Effector memory CD4-positive, alpha-beta T cell (primary cell): ENCODE measurements at places on chromosomes 3 and 15.
A peak's percentile ranks its signal among the peaks of the same experiment; 100 is the strongest.

GRCh38 chr15:47404877-47405276, 312.4 kb upstream of the SEMA6D start:
- H3K4me3 ChIP-seq: no peak overlapping the region
- no peak for DNase-seq
- no peak overlapping the region for H3K27ac ChIP-seq
- no peaks in the 10 kb centered on the region for H3K27me3 ChIP-seq
- no peaks in the 10 kb centered on the region for H3K36me3 ChIP-seq

DNA sequence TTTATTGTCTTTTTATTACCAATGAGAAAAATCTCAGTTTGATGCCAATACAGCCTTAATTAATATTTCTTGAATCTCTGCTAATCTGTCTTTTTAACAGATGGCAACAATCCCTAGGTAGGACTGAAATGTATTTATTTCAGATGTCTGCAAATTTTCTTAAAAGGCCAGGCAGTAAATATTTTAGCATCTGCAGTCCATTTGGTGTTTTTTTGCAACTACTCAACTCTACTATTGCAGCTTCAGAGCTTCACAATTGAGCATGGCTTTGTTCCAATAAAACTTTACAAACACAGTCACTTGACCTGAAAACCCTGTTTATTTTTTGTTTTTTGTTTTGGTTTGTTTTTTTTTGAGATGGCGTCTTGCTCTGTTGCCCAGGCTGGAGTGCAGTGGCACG, 82.7 kb downstream of the RARB start:
- DNase-seq: no peak
- H3K27ac ChIP-seq: no peak overlapping the region
- H3K4me3 ChIP-seq: no peak overlapping the region
- H3K36me3 ChIP-seq: no peaks in the 10 kb centered on the region
- H3K27me3 ChIP-seq: no peaks in the 10 kb centered on the region

GRCh38 chr3:118244761-118245160, 789.9 kb downstream of the IGSF11 start:
- DNase-seq: no peak
- H3K27me3 ChIP-seq: no peaks in the 10 kb centered on the region
- H3K4me3 ChIP-seq: no peak overlapping the region
- no peak overlapping the region for H3K27ac ChIP-seq
- H3K4me1 ChIP-seq: no peaks in the 10 kb centered on the region

GRCh38 chr3:129286081-129286480, 7.4 kb downstream of the HMCES start:
- no peaks in the 10 kb centered on the region for H3K27me3 ChIP-seq
- H3K4me3 ChIP-seq: no peak overlapping the region
- H3K4me1 ChIP-seq: peaks cover 12% of the 10 kb centered on the region
- DNase-seq: no peak

- no peaks in the 10 kb centered on the region for H3K27me3 ChIP-seq
- DNase-seq: no peak
- H3K27ac ChIP-seq: no peak overlapping the region
- H3K36me3 ChIP-seq: no peaks in the 10 kb centered on the region
Measured at GRCh38 chr15:93154666-93155065, 65.7 kb upstream of the RGMA start.

GRCh38 chr15:80694611-80695098, 455 bp upstream of the ABHD17C start:
- DNase-seq: peak; percentile 5
- H3K4me3 ChIP-seq: peak overlapping the region; percentile 64
- H3K36me3 ChIP-seq: no peaks in the 10 kb centered on the region

- no peak for DNase-seq
- no peaks in the 10 kb centered on the region for H3K27me3 ChIP-seq
- no peak overlapping the region for H3K27ac ChIP-seq
- H3K4me3 ChIP-seq: no peak overlapping the region
- H3K4me1 ChIP-seq: no peaks in the 10 kb centered on the region
- no peaks in the 10 kb centered on the region for H3K36me3 ChIP-seq
Measured at GRCh38 chr3:20256144-20256543, 70.1 kb upstream of the SGO1 start.

GRCh38 chr3:99960941-99961340, 143.3 kb downstream of the CMSS1 start:
- no peak overlapping the region for H3K4me3 ChIP-seq
- no peaks in the 10 kb centered on the region for H3K27me3 ChIP-seq
- H3K36me3 ChIP-seq: no peaks in the 10 kb centered on the region

DNA sequence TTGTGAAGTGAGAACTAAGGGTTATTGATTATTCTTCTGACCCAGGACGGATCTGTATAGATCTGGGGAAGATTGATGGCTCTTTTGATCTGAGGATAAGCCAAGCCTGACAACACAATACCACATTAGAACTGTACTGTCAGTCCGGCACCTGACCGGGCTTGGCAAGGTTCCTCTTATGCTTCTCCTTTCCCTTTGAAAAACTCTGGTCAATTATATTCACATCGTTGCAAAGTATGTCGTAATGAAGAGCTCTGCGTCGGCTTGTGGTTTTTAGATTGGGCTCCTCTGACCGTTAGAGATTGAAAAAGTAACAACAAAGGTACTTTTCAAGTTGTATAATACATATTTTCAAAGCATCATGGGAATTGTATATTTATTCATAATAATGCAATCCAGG, 389.8 kb downstream of the NR2F2 start:
- DNase-seq: no peak
- no peak overlapping the region for H3K27ac ChIP-seq
- H3K27me3 ChIP-seq: no peaks in the 10 kb centered on the region
- H3K36me3 ChIP-seq: no peaks in the 10 kb centered on the region
- no peaks in the 10 kb centered on the region for H3K4me1 ChIP-seq
- no peak overlapping the region for H3K4me3 ChIP-seq

GRCh38 chr3:160577556-160578195, 12.3 kb upstream of the KPNA4 start:
- no peak overlapping the region for H3K27ac ChIP-seq
- no peak for DNase-seq
- no peaks in the 10 kb centered on the region for H3K36me3 ChIP-seq
- no peak overlapping the region for H3K4me3 ChIP-seq
- no peaks in the 10 kb centered on the region for H3K4me1 ChIP-seq
- H3K27me3 ChIP-seq: no peaks in the 10 kb centered on the region

- H3K27me3 ChIP-seq: no peaks in the 10 kb centered on the region
- H3K4me3 ChIP-seq: no peak overlapping the region
- no peak overlapping the region for H3K27ac ChIP-seq
- DNase-seq: no peak
- no peaks in the 10 kb centered on the region for H3K36me3 ChIP-seq
Measured at GRCh38 chr3:117455782-117456181, 746.2 kb downstream of the TUSC7 start.

DNA sequence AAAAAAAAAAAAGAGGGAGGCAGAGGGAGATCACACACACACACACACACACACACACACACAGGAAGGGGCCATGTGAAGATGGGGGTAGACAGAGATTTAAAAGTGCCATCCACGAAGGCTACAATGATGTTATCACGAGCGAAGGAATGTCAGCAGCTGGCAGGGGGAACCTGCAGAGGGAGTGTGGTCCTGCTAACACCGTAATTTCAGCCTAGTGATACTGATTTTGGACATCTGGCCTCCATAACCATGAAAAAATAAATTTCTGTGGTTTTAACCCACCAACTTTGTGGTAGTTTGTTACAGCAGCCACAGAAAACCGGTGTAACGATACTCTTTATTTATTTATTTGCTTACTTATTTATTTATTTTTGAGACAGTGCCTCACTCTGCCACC, 76.0 kb downstream of the TMCO5A start:
- no peaks in the 10 kb centered on the region for H3K4me1 ChIP-seq
- no peak overlapping the region for H3K4me3 ChIP-seq
- DNase-seq: no peak
- no peak overlapping the region for H3K27ac ChIP-seq
- H3K36me3 ChIP-seq: no peaks in the 10 kb centered on the region
- H3K27me3 ChIP-seq: no peaks in the 10 kb centered on the region

GRCh38 chr3:160927620-160928019, 171.6 kb downstream of the PPM1L start:
- no peak for DNase-seq
- no peak overlapping the region for H3K4me3 ChIP-seq
- no peaks in the 10 kb centered on the region for H3K27me3 ChIP-seq
- H3K4me1 ChIP-seq: no peaks in the 10 kb centered on the region
- H3K36me3 ChIP-seq: no peaks in the 10 kb centered on the region

- no peak overlapping the region for H3K4me3 ChIP-seq
- H3K4me1 ChIP-seq: no peaks in the 10 kb centered on the region
- H3K27me3 ChIP-seq: no peaks in the 10 kb centered on the region
- no peaks in the 10 kb centered on the region for H3K36me3 ChIP-seq
- no peak overlapping the region for H3K27ac ChIP-seq
Measured at GRCh38 chr3:181915551-181915950, 203.8 kb downstream of the SOX2 start.

DNA sequence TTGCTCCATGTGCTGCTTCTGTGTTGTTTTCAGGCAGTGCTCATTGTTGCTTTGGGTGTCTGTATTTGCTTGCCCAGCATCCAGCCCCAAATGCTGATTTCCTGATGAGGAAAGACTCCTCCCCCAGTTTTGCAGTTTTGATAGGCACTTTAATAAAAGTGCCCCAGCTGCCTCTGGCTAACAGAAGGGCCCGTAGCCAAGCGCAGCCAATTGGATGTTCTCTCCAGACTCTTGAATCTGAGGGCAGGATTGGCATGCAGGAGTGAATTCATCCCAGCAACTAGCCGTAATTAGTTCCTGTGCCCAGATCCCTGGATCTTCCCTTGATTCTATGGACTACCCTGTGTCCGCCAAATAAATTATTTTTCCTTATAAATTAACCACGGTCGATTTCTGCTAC, 14.8 kb upstream of the SEMA5B start:
- H3K27ac ChIP-seq: no peak overlapping the region
- DNase-seq: no peak
- no peak overlapping the region for H3K4me3 ChIP-seq
- no peaks in the 10 kb centered on the region for H3K27me3 ChIP-seq
- no peaks in the 10 kb centered on the region for H3K4me1 ChIP-seq

GRCh38 chr3:170558427-170558826, 27.4 kb downstream of the SLC7A14 start:
- H3K27ac ChIP-seq: no peak overlapping the region
- H3K27me3 ChIP-seq: no peaks in the 10 kb centered on the region
- H3K36me3 ChIP-seq: no peaks in the 10 kb centered on the region
- DNase-seq: no peak
- no peak overlapping the region for H3K4me3 ChIP-seq
- H3K4me1 ChIP-seq: no peaks in the 10 kb centered on the region

GRCh38 chr3:32292085-32292796, 53.8 kb downstream of the CMTM8 start:
- H3K36me3 ChIP-seq: no peaks in the 10 kb centered on the region
- H3K27ac ChIP-seq: no peak overlapping the region
- H3K4me3 ChIP-seq: no peak overlapping the region
- no peak for DNase-seq

- no peak for DNase-seq
- H3K4me3 ChIP-seq: no peak overlapping the region
- no peaks in the 10 kb centered on the region for H3K4me1 ChIP-seq
- no peak overlapping the region for H3K27ac ChIP-seq
- no peaks in the 10 kb centered on the region for H3K27me3 ChIP-seq
Measured at GRCh38 chr3:70951316-70951715, 632.2 kb downstream of the FOXP1 start.

DNA sequence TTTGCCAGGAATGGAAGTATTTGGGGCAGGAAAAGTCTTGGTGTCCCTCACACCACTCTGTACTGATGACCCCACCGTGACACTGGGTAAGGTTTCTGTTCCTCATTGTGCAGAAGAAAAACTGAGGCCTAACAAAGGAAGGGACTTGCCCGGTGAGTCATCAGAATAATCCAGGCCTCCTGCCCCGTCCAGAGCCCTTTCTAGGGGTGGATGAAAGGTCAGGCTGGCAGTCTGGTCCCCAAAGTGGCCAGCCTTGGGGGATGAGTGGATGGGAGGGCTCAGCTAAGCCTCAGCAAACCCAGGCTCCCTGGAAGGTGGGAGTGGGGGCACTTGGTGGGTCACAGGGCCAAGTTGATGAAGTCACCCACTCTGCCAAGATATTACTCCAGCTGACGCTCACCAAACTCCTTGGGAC, 2.3 kb upstream of the DNAH1 start:
- no peaks in the 10 kb centered on the region for H3K4me1 ChIP-seq
- H3K36me3 ChIP-seq: no peaks in the 10 kb centered on the region
- H3K27me3 ChIP-seq: no peaks in the 10 kb centered on the region
- H3K4me3 ChIP-seq: no peak overlapping the region
- H3K27ac ChIP-seq: no peak overlapping the region

DNA sequence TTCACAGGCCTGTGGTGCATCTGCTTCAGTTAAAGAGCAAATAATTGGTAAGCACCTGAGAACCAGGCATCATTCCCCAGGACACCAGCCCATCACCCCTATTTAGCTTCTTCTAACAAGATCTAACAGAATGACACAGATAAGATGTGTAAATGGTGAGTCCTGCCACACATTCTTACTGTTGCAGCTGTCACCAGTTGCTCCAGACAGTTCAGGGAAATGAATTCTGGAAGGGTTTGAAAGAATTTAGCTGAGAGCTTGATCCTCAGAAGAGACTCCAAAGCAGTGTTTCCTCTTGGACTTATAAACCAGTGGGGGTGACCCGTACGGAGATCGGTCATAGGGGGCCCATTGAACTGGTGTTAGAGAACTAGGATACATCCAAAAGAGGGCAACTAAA, 238.0 kb downstream of the MEX3B start:
- no peaks in the 10 kb centered on the region for H3K4me1 ChIP-seq
- H3K4me3 ChIP-seq: no peak overlapping the region
- H3K36me3 ChIP-seq: no peaks in the 10 kb centered on the region
- DNase-seq: no peak
- H3K27ac ChIP-seq: no peak overlapping the region

GRCh38 chr15:69058830-69059556, 44.5 kb downstream of the NOX5 start:
- no peaks in the 10 kb centered on the region for H3K36me3 ChIP-seq
- peak; percentile 41 for DNase-seq
- H3K27ac ChIP-seq: no peak overlapping the region
- no peak overlapping the region for H3K4me3 ChIP-seq
